ENCODE measurements at places on chromosomes 3 and 15.

DNA sequence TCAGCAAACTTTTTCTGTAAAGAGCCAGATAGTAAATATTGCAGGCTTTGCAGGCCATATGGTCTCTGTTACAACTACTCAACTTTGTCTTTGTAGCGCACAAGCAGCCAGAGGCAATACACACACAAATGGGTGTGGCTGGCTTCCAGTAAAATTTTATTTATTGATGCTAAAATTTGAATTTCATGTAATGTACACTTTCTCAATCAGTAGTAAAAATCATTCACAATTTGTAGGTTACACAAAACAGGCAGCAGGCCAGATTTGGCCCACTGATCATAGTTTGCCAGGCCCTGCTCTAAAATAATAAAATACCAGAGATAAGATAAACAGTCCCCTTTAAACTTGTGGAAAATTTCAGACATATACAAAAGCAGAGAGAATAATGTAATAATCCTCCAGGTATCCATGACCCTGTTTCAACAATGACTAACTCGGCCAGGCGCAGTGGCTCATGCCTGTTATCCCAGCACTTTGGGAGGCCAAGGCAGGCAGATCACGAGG lies 330.3 kb downstream of the SHQ1 start:
- no peak for DNase-seq

DNA sequence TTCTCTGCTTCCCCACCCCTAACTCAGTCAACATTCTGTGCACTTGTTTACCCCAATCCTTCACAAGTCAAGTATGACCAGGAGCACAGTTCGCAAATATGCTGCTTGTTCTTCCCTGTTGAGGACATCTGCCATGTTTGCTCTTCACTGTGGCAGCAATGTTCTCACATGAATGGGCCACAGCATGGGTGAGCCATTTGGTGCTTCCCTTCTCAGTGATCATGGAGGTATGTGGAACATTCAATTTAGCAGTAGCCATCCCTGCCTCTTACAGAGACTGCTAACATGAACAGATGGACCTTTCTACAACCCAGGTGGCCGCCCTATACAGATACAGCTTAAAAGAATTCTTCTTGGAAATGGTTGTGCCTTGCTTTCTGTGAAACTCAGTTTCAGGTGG lies 660.1 kb upstream of the SGO1 start:
- DNase-seq: no peak

GRCh38 chr3:171566803-171567422 lies 106.7 kb upstream of the TNIK start:
- DNase-seq: peak; percentile 54

DNA sequence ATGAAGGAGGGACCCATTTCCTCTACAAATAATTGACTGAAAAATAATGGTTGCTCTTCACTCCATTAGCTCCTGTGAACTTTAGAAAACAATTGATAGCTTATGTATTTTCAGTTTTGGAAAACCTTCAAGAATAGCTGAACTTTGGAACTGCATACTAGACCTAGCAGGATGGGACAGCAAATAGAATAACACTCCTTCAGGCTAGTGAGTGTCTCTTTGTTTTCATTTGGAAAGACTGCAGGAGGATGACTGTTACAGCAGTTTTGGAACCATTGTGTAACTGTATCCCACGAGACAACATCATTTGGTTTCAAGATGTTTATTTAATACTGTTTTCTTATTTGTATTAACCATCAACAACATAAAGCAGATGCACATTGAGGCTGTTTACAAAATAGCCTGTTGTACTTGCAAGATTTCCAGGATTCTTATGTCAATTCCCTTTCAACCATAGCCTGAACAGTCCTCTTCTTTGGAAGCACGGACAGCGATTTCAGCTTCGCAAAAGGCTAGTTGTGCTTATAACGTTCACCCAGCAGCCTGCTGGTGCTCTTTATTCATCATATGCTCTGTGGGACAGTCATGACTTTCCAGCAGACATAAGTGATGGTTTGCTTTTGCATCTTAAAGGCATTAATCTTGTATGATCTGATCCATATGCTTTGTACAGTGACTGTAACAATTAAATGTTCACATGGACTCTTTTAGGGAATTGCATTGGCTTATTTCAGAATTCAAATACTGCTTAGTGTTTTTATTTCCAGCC lies 335.5 kb downstream of the IL5RA start:
- no peak for DNase-seq

DNA sequence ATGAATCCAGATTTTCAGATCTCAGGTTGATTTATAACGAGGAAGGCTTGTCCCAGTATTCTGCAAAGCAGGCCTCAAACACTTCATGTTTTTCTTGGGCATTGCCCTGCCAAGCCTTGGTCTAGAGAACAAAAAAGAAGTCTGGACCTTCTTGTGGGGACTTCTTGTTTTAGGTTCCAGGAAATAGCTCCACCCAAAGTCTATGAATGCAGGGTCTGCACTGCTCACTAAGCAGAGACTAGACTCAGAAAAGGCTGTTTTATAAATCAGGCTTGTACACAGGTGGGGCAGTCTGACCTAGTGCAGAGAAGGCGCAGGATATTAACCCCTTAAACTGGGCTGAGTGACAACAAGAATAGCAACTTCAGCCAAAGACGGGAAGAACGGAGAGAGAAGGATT lies 44.3 kb downstream of the GLB1 start:
- no peak for DNase-seq

GRCh38 chr15:49621401-49621811 lies 558 bp downstream of the DTWD1 start:
- DNase-seq: no peak
